GM23248 (cell line): ENCODE measurements at places on chromosomes 5 and 9.
A peak's percentile ranks its signal among the peaks of the same experiment; 100 is the strongest.

DNA sequence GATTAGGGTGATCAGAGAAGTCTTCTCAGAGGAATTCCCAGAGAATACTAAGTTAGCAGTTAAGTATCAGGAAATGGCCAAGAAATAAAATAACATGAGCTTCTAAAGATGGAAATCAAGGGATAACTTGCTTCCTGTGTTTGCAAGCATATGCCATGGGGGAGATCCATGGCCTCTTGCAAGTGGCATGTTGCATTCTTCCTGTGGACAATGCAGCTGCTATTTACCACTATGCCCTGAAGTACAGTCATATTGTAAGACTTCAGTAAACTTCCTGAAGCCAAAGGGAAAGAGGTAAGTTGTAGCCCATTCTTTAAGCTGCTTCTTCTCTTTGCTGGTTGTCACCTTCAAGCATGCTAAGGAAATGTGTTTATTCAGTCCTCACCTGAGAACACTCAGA is 154.7 kb upstream of the RUSC2 start:
- peak; percentile 43 for DNase-seq

- no peak for DNase-seq
These were observed 62.0 kb upstream of the FCN2 start for GRCh38 chr9:134818591-134818990.

DNA sequence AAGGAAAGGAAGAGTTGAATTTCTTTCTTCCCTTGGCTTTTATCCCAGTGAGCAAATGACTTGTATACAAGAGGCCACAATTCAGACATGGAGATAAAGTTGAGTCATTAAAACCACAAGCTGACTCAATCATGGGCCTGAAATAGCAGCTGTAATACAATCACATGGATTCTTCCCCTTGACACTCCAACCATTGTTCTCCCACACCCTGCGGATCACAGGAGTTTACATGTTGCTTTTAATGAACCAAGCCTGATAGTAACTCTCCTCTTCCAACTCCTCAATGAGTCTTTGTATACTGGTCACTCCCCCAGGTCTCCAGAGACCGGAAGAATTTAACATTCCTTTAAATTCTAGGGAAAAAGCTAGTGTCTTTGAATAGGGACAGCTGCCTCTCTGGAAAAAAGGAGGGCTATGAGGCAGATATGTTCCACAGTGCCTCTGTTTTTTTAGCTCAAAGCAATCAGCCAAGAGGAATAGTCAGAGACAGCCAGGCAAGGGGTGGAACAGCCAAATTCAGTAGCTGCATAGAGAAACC is 32.4 kb downstream of the PCDHGC5 start:
- peak; percentile 98 for DNase-seq

- no peak for DNase-seq
These were observed 343.6 kb upstream of the DAP start for GRCh38 chr5:11104651-11105112.
